Stimulated activated CD8-positive, alpha-beta memory T cell treated with anti-CD3 and anti-CD28 coated beads, Interleukin-4, amount 100 ng/mL, for 1 hour (primary cell): ENCODE measurements at places on chromosomes 1 and 21.
A peak's percentile ranks its signal among the peaks of the same experiment; 100 is the strongest.

DNA sequence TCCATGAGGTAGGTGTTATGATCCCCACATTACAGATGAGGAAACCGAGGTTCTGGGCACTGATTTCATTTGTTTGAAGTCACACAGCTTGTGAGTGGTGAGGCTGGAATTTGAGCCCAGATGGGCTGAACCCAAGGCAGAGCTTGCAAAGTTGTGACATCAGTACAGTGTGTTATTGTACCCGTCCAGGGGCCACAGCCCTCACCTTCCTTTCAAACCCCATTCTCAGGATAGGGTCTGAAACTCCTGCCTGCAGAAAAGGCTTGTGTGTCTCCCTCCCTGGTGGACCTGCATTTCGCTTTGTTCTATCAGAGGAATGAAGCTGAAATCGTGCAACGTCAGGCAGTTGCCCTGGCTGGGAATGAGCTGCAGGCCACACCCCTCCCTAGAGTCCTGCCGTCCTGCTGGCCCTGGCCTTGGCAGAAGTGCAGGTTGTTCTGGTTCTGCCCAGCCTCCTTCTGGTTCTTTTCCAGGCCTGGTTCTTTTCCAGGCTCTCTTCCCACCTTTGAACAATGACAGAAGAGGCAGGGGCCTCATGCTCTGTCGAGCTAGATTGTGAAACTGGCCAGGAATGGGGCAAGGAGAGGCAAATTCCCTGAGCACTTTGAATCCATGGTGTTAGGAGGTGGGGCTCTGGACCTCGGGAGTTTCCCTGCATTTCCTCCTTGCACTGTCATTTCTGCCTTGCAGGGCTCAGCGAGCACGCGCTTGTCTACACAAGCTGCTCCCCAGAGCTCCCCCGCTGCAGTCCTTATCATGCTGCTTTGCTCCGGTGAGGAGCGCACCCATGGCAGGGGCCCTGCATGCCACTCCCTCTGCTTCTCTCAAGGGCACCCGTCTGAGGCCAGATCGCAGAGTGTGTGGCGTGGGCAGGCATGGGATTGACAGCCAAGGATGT lies 8.2 kb upstream of the MYOM3 start:
- DNase-seq: no peak

DNA sequence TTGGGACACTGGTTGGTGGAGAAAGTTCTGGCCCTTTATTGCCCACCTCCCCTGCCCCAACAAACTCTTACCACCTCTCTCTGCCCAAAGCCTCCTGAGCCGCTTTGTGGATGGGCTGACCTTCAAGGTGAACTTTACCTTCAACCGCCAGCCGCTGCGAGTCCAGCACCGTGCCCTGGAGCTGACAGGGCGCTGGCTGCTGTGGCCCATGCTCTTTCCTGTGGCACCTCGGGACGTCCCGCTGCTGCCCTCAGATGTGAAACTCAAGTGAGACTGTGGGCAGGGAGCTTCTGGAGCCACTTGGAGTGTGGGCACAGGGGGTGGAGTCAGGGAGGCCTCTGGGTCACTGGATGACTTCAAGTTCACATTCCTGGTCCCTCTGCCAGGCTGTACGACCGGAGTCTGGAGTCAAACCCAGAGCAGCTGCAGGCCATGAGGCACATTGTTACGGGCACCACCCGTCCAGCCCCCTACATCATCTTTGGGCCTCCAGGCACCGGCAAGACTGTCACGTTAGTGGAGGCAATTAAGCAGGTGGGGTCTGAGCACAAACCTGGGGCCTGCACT lies 12.5 kb downstream of the RHOC start:
- no peak for DNase-seq

DNA sequence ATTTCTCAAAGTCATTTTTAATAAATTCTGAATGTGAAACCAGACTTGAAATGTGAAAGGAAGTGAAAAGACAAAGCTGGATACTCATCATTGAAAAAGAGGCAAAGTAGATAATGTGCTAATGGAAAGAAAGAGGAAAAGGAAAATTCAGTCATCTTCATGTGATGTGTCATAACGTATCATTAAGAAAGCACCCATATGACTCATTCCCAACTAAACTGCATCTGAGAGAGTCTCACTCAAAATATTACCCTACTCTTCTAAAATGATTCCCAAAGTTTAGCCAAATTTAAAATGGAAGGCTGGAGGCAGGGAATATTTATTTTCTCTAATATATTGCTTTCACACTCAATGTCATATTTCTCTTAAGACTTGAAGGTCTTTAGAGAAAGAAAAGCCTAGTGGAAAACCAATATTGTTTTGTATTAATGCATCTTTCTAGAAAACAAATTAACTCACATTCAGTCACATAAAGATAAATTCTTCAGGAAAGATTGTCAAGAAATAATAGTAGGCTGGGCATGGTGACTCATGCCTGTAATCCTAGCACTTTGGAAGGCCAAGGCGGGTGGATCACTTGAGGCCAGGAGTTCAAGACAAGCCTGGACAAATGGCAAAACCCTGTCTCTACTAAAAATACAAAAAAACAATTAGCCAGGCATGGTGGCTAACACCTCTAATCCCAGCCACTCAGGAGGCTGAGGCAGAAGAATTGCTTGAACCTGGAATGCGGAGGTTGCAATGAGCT lies 129.9 kb downstream of the SLC30A10 start:
- DNase-seq: no peak

GRCh38 chr1:200099040-200099439 lies 71.5 kb downstream of the NR5A2 start:
- no peak for DNase-seq

- no peak for DNase-seq
Measured at GRCh38 chr1:172766462-172766861, 107.6 kb downstream of the FASLG start.

- DNase-seq: no peak
Measured at GRCh38 chr1:23383577-23384311, 14.1 kb upstream of the ZNF436 start.

GRCh38 chr1:62341615-62342014 lies 22.4 kb upstream of the KANK4 start:
- DNase-seq: no peak

- DNase-seq: no peak
Measured at GRCh38 chr1:217892750-217893149, 261.6 kb downstream of the SPATA17 start.

DNA sequence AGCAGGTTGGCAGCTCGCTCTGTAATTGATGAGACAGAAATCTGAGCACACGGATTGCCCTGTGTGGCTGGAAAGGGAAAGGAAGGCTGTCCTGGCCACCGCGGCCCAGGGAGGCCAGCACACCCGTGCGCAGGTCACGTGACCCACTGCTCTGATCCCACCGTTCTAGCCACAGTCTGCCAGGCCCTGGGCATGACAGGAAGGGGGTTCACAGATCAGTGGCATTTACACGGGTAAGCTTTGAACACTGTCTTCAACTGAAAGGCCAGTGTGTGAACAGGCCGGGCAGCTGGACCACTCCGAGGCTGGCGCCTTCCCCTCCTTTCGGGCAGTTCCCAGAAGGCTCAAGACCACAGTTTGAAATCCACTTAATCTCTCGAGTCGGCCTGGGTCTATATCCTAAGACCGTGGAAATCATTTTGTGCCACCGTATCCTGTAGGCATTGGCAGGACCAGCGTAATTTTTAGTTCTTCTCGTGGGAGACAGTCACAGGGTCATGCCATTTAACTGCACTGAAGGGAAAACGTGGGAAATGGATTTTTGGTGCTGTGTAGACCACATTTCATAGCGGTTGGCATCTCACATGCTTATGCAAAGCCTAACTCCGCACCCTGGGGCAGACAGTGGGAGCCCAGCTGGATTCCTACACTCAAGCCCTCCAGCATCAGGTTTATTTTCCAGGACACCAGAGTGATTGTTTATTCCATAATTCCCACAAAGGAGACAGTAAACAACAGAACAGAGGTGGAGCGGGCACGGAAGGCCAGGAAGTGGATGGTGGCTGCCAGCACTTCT lies 3.1 kb upstream of the ADARB1 start:
- no peak for DNase-seq

- no peak for DNase-seq
Measured at GRCh38 chr21:41136286-41136685, 31.7 kb upstream of the BACE2 start.

DNA sequence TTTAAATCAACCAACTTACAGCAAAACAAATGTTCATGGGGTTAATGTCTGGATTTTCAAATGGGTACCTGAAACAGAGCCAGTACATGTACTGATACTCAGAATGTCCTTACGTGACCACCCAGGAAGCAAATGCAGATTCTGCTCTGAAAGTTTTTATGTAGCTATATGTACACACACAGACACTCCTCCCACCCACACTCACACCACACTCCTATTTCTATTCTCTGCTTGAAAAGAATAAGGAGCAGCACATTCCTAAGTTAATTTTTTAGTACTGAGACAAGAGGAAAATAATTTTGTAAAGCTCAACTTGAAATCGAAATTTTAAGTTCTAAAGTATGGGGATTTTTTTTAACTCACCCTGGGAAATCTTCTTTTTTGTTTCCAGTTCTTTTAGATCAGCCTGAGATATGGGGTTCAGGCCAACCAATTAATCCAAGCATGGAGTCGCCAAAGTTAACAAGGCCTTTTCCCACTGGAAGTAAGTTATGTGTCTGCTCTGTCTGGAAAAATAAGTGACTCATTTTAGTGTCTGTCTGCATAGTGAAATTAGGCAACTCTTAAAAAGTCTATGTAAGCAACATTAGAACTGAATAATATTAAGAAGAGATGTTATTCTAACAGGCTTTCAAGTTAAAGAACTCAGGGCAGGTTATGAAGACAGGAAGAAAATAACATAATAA lies 75.5 kb upstream of the DYNLT5 start:
- DNase-seq: no peak

DNA sequence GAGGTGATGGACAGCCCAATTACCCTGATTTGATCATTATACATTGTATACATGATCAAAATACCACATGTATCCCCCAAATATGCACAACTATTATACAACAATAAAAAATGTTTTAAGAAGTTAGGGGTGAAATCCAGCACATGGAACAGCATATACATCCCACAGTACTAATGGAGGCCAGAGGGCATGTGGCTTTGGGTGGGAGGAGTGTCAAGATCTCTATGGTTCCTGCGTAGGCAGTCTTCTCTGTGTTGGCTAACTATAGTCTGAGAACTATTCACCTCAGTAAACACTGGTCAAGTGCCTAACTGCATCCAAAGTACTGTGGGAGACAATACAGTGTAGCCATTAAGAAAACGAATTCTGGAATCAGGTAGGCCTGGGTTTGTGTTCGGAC lies 74.1 kb downstream of the GADD45A start:
- DNase-seq: no peak

DNA sequence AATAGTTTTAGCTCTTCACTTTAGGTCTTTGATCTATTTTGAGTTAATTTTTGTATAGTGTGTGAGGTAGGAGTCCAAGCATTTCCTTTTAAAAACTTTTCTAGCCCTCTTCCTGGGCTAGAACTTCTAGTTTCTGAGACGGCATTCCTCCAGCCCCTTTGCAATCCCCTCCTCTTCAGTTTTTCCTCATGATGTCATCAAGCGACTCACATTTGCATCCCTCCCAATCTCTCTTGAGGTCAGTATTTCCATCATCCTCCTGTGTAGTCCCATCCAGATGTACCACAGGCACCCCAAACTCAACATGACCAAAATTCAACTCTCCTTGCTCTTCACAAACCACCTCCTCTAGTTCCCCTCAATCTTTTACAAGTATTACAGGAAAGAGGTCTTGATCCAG lies 10.7 kb downstream of the HMGN2 start:
- no peak for DNase-seq

- no peak for DNase-seq
Measured at GRCh38 chr1:60102267-60103061, 28.9 kb upstream of the C1orf87 start.

DNA sequence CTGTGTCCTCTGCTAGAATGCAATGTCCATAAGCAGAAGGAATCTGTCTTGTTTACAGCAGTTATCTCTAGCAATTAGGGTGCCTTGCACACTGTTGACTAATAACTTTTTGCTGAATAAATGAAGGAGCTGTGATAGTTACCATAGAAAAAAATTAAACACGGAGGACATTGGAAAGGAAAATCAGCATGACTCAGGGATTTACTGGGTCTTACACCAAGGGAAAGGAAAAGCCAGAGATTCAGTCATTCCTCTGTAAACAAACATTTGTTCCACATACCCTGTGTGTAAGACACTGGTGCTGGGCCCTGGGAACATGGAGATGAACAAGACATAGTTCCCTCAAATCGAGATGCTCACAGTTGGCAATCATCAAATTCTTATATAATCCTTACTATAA lies 183.3 kb downstream of the PTGER3 start:
- no peak for DNase-seq

DNA sequence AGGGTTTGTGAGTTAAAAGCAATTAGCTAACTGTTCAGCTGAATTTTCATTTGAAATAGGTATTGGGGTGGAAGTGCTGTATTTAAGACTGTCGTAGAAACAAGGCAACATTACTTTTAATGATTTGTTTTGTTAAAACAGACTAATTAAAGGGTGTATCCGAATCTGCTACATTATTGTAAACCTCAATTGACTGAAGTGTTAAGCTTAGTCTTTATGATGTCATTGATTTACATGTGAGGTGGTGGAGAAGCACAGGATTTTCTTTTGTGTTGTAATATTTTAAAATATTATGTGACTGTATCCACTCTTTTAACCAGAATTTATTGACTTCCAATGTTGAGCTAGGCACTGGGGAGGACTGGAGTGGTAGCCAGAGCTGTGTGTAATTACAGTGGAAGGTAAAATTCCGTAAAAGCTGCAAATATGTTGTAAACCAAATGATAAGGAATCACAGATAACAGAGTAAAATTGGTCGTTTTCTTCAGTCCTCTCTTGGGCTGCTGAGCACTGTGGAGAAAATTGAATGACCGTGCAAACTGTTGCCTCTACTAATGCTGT lies 1.6 kb downstream of the HOOK1 start:
- no peak for DNase-seq

GRCh38 chr1:26234644-26235370 lies 807 bp downstream of the CEP85 start:
- DNase-seq: no peak

GRCh38 chr1:47710329-47711071 lies 272.7 kb downstream of the FOXD2 start:
- DNase-seq: peak; percentile 25

DNA sequence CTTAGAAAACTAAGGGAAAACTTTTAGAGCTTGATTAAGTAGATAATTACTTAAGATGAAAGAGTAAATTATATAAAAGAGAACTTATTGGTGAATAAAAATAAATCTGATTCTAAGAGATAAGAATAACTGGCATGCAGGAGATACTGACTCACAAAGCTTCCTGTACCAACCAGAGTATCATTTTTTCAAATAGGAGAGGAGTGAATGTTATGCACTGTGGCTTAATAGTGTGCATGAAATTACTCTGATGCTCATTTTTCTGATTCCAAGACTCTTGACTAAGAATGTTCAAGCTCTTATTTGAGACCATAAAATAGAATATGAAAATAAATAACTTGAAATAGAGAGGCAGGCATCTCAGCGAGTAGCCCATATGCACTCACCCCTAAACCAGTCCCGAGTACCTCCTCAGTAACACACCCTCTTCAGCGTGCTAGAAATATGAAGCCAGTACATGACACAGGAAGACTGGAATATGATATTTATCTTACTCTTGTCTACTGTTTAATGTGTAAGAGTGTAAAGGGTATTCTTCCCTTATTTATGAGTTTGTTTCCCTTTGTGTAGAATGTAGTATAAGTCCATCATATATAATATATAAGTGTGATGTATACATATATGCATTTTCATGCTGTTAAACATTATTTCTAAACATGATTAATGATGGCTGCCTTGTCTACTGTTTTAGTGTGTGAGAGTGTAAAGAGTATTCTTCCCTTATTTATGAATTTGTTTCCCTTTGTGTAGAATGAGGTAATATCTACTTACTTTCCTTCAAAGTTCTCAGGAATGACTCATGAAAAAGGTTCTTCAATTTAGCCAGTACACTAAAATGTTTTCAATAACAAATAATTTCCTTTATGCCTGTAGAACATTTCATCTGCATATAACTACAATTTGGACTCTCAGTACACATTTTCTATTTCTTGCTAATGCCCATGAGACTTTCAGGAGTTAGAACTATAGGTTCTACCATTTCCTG lies 99.2 kb upstream of the PALMD start:
- no peak for DNase-seq
